Right lobe of liver (tissue), 6 donors: ENCODE measurements at places on chromosomes 16 and 17. TPM values are rescaled to one million over a fixed set of nuclear protein-coding genes. Genes with fewer than 3 reads are reported as not detected.

PPL gene
- 14.7 TPM for total RNA-seq

CDT1 gene
- total RNA-seq, result 0.28 TPM

CLDN6 gene
- not detected for total RNA-seq

CTRB1 gene
- not detected for total RNA-seq

CLEC3A gene
- not detected for total RNA-seq

HOXB1 gene
- not detected for total RNA-seq

AGRP gene
- total RNA-seq, result not detected

MVD gene
- 10.2 TPM for total RNA-seq

CRYM gene
- 6.1 TPM for total RNA-seq

TNFAIP1 gene
- 40.1 TPM for total RNA-seq

TBC1D3 gene
- not detected for total RNA-seq

ST6GALNAC2 gene
- total RNA-seq, result 2.6 TPM

SLFN14 gene
- total RNA-seq, result not detected

ACSF2 gene
- total RNA-seq, result 39.0 TPM

DUSP14 gene
- total RNA-seq, result 12.7 TPM

KCNH6 gene
- not detected for total RNA-seq
